Activated CD8-positive, alpha-beta T cell treated with anti-CD3 and anti-CD28 coated beads, Interleukin-2, amount 10 ng/mL, durations not matched to agents 7 days and 5 days (primary cell): ENCODE measurements at places on chromosomes 4 and X. TPM values are rescaled to one million over a fixed set of nuclear protein-coding genes. Genes with fewer than 3 reads are reported as not detected.

Gene RHOXF2
- total RNA-seq = not detected

Gene CXCL1
- not detected for total RNA-seq

Gene SMIM31
- total RNA-seq = not detected

Gene GSTCD
- 15.3 TPM for total RNA-seq

Gene XAGE1A
- total RNA-seq = not detected

Gene C4orf36
- not detected for total RNA-seq

Gene DOK7
- total RNA-seq = not detected

Gene SLC25A14
- 13.3 TPM for total RNA-seq

Gene DAPP1
- total RNA-seq = 16.7 TPM

Gene NMU
- total RNA-seq = not detected

Gene PHOX2B
- total RNA-seq = not detected

Gene COL4A6
- total RNA-seq = not detected

Gene TMPRSS11E
- not detected for total RNA-seq

Gene EDNRA
- total RNA-seq = not detected

Gene RAB9B
- 0.31 TPM for total RNA-seq

Gene GNRHR
- total RNA-seq = not detected

Gene VEGFC
- not detected for total RNA-seq
